ENCODE measurements at places on chromosomes 13 and 19.

- no peak for DNase-seq
Measured at GRCh38 chr19:12623361-12624031, 12.8 kb downstream of the ZNF791 start.

GRCh38 chr19:28377077-28377476 lies 835.9 kb downstream of the UQCRFS1 start:
- no peak for DNase-seq

- no peak for DNase-seq
Measured at GRCh38 chr19:15251010-15251748, 18.9 kb upstream of the EPHX3 start.

DNA sequence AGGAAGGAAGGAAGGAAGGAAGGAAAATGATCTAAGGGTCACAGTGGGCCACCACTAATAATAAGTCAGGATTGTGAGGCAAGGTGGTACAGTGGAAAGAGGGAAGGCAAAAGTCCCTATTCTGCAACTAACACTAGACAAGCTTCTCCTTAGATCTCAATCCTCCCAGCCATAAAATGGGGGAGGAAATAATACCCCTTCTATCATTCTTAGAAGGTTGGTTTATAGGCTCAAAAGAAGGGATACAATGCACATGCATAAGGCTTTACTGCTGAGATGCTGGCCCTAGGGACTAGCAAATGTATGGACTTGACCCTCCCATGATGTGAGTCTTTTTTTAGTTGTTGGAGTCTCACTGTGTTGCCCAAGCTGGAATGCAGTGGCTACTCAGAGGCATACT lies 167.7 kb upstream of the ZNF507 start:
- no peak for DNase-seq

- DNase-seq = no peak
Measured at GRCh38 chr13:51097353-51098043, 13.6 kb downstream of the C13orf42 start.
